Activated CD4-positive, CD25-positive, alpha-beta regulatory T cell treated with anti-CD3 and anti-CD28 coated beads, Interleukin-2, amount 50 U/mL, for 72 hours (primary cell): ENCODE measurements at places on chromosomes 1 and 21.

DNA sequence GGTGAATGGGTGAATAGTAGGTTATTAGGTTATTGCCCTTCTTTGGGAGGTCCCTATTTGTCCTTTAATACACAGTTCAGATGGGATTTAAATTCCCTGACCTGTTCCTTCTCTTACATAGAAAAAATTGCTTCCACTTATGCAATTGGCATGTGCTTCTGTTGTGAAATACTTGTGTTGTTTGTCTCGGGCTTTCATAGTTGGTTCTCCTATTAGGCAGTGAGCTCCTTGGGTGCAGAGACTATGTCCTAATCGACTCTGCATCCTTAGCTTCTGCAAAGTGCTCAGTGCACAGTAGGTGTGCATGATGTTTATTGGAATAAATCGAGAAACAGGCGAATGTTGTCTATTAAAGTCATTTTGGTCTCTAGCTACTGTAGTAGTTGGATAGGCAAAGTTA, 1.3 kb upstream of the PDE4B start:
- no peak for DNase-seq

GRCh38 chr1:146019231-146020057, 2.1 kb downstream of the HJV start:
- no peak for DNase-seq

- no peak for DNase-seq
Observed at GRCh38 chr21:36087362-36088138, 17.7 kb downstream of the CBR1 start.

- DNase-seq = peak; percentile 39
Observed at GRCh38 chr1:198556971-198557370, 16.5 kb upstream of the ATP6V1G3 start.

DNA sequence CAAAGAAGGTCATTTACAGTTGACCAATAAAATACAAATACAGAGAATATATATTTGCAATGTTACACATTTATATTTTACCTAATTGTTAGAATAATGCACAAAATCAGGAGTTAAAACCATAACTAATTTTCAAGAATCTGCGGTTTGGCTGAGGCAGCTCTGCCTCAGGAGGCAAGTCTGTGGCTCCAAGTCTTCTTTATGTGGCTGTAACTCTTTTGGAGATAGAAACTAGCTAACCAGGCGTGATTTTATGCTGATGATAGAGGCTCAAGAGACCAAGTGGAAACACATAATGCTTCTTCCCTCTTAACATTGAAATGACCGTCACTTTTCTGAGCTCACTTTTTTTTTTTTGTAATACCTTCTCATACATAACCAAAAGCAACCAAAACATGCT, 744.7 kb upstream of the CXADR start:
- no peak for DNase-seq

GRCh38 chr1:65109487-65109886, 38.5 kb upstream of the AK4 start:
- DNase-seq = no peak

DNA sequence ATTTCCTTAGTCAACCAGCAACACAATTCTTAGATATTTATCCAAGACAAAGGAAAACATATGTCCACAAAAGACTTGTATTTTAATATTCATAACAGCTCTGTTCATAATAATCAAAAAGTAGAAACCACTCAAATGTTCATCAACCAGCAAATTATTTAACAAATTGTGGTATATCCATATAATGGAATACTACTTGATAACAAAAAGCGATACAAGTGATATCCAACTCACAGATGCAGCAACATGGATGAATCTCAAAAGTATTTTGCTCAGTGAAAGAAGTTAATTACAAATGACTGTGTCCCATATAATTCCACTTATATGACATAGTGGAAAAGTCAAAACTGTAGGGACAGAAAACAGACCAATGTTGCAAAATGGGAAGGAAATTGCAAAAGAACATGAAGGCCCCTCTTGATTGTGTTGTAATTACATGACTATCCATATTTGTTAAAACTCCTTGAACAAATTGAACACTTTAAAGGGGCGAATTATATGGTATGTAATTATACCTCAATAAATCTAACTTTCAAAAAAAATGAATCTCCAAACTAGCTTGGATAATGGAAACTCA, 116.9 kb downstream of the EDEM3 start:
- no peak for DNase-seq

- DNase-seq = no peak
Observed at GRCh38 chr1:114139540-114139939, 14.1 kb downstream of the SYT6 start.
